ENCODE measurements at places on chromosomes 16 and 17. TPM values are rescaled to one million over a fixed set of nuclear protein-coding genes. Genes with fewer than 3 reads are reported as not detected.
A peak's percentile ranks its signal among the peaks of the same experiment; 100 is the strongest.

Gene HOXB5
- 11.6 TPM for total RNA-seq

Gene SLC43A2
- 15.8 TPM for total RNA-seq

Gene ACAP1
- 8.3 TPM for total RNA-seq

Gene PTX4
- not detected for total RNA-seq

DNA sequence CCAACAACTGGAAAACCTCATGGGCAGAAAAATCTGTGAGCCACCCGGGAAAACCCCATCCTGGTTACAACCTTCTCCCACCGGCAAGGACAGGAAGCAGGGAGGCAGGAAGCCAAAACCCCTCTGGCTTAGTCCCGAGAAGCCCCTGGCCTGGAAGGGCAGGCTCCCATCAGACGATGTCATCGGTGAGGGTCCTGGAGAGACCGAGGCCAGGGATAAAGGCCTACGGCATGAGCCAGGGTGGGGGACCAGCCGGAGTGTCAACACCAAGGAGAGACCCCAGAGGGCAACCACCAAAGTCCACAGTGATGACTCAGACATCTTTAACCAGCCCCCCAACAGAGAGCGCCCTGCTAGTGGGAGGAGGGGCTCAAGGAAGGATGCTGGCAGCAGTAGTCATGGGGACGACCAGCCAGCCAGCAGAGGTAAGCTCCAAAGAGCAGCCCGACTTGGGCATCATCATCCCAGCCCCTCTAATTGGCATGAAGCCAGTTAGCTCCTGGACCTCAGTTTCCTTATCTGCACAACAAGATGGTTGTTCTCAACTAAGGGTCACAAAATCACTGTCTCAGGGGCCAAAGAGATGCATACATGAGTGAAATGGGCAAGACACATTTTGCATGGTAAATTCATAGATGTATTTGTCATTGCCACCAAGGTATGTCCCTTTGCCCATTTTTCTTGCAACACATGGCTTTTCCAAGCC, 190.7 kb downstream of the KATNIP start:
- no peak for DNase-seq

DNA sequence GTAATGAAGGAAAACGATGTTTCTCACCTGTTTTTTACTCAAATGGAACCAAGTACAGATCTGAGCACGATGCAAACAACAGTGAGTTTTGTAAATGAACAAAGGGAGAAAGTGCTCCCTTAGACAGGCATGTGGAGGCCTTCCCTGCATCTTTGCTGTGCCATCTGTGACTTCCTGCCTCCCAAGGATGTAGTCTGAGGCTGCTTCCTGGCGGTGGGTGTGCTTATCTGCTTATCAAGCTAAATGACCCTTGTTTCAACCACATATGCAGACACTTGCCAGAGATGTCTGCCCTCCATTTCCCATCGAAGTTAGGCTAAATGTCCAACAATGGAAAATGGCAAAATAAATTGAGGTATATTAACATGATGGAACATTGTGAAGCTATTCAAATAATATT, 34.6 kb downstream of the RGS9 start:
- no peak for DNase-seq

DNA sequence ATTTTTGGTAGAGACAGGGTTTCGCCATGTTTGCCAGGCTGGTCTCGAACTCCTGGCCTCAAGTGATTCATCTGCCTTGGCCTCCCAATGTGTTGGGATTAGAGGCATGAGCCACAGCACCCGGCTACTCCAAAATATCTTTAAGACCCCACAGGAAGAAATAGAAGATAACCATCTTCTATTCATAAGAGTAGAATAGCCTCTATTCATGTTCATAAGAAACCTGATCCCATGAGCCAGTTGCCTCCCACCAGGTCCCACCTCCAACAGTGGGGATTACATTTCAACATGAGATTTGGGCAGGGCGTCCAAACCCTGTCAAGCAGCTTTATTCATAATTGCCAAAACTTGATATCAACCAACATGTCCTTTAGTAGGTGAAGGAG, 13.9 kb upstream of the TMC7 start:
- no peak for DNase-seq

Gene C1QTNF8
- total RNA-seq: not detected

- no peak for DNase-seq
Measured at GRCh38 chr16:5438591-5438990, 341.0 kb upstream of the EEF2KMT start.

Gene HOXB1
- not detected for total RNA-seq

DNA sequence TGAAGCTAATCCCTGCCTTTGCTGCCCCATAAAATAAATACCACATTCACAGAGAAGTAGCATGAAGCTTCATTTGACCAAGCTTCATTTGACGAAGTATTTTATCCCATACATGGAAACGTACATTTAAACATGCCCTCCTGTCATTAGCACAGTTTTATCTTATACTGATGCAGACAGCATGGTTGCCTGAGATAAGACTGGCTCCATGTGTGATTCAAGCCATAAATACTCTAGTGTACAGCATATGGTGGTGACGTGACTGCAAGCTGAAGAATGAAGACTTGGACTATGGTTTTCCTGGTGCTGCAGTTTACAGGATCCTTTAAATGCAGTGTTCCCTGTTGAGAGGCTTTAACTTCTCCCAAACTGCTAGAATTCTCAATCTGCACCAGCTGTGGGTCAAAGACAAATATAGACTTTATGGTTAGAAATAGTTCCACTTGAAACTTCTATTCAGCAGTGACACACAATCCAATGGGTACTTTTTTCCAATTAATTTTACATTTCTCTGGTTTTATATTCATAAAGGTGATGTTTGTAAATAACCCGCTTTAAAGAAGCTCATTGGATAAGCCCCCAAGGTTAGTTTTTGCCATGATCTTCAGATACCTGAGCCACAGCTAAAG, 64.9 kb downstream of the CYB561 start:
- DNase-seq: no peak

DNA sequence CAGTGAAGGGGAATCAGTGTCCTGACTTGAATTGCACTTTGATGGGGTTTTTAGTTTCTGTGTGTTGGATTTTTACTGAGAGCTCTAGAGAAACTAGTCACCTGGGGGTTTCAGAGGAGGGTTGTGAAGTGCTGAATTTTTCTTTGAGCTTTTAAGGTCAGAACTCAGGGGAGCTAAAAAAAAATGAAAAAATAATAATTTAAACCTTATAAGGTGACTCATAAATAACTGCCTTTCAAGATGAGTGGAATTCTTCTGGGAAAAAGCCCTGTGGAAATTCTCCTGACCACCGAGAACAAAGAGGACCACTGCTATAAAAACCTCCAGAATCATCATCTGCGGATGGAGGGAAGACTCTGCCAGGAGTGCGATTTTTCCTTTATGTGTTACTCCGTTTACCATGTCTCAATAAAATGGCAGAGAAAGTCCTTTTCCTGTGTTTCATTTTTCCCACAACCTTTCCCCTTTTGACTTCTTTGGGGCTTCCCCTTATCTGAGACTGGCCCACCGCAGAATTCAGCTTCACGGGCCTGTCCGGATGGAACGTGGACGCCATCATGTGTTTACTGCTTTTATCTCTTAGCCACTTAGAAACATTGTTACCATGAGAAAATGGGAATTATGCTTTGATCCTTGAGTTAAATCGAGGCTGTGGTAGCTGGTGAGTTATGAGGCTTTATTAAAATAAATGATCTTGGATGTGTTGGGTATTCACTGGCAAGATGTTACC, 39.7 kb downstream of the RPTOR start:
- no peak for DNase-seq

Gene CLDN7
- 829 TPM for total RNA-seq

Gene CEP112
- total RNA-seq: 55.4 TPM

DNA sequence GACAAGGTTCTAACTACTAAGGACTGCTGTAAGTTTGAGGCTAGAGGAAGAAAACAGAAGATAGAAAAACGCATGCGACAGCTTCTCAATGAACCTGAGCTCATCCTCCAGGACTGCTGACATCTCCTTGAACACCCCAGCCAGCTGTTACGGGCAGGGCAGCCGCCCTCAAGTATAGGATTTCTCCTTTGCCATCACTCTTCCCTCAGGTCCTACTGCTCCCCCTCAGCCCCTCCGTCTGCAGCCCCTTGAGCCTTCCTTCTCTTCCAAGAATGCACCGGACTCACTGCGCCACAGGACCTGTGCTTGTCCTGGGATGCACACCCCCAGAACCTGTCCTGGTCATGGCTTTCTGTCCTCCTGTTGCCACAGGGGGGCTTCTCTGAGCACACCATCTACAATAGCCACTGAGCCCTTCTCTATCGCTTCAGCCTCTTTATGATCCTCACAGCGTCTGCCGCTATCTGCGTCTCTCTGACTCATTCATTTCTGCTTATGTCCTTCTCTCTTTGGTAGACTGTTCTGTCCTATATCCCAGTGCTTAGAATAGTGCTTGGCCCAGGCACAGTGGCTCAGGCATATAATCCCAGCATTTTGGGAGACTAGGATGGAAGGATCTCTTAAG, 15.7 kb upstream of the XYLT2 start:
- DNase-seq: no peak

Gene KRTAP3-1
- total RNA-seq: not detected

DNA sequence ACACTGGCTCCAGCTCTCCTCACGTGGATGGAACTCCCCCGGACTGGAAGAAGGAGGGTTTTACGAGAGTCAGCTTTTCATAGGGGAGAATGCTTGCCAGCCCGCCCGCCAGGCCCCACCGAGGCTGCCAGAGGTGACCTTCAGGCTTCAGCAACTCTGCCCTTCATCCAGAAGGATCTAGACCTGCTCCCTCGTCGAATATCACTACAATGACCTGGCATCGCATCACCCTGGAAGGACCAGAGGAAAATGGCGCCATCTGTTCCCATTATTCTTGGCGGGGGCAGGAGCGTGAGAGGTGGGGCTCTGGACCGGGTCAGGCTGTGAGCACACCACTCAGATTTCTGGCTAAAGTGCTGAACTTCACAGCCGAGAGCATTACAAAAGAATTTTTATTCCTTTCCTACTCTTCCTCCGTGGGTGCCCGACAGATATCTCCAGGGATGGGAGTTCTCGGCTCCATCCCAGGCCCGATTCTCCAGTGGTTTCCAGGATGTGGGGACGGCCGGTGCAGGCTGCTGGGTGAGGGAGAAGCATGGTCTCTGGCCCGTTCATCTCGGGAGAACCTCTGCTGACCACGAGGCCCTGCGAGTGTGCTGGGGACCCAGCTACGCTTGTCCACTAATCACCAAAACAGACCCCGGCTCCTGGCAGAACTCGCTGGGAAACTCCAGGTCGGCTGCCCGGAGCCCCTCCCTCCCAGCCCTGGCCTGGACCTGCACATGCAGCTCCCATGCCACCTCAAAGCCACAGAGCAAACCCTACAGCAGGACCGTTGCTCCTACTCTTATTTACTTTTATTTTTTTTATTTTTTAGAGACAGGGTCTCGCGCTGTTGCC, 36.8 kb upstream of the ZNF469 start:
- DNase-seq: no peak

- no peak for DNase-seq
Measured at GRCh38 chr17:40150276-40150675, 9.9 kb downstream of the CASC3 start.

- peak; percentile 64 for DNase-seq
Measured at GRCh38 chr16:65889533-65889966, 476.9 kb upstream of the CDH5 start.

DNA sequence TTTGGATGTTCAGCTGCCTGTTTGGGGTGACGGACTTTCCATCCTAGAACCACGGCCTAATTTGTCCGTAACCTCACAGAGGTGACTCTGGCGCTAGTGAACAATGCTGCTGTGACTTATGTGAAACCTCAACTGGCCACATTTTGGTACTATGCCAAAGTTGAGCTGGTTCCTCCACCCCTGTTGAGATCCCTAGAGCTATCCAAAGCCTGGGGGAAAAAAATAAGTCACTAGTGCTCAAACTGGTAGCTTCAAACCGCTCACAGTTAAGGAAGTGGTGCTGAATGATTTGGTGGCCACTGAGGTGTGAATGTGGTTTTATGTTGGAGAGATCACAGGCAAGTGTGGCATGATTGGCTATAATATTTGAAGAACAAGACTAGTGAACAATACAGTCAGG, 11.3 kb upstream of the TUBG2 start:
- DNase-seq: no peak

Gene CDH1
- 104 TPM for total RNA-seq

Gene CYB561
- 26.1 TPM for total RNA-seq

Gene ITGAD
- not detected for total RNA-seq

Data from stomach (tissue), 19 donors.